ENCODE measurements at places on chromosomes 12 and 14. TPM values are rescaled to one million over a fixed set of nuclear protein-coding genes. Genes with fewer than 3 reads are reported as not detected.

KRR1 gene
- polyA plus RNA-seq, result 106 TPM

BHLHE41 gene
- polyA plus RNA-seq, result 0.41 TPM

PIK3C2G gene
- 21.4 TPM for polyA plus RNA-seq

PPFIBP1 gene
- polyA plus RNA-seq, result 51.4 TPM

PAPLN gene
- polyA plus RNA-seq, result 8.8 TPM

KCNK10 gene
- polyA plus RNA-seq, result 0.22 TPM

- DNase-seq, result no peak
Observed at GRCh38 chr12:49961111-49961922, at the start of gene AQP5. AQP5 (plus strand) TSS chr12:49961872; CDS start chr12:49962018, 146 bp downstream.

- DNase-seq, result no peak
Observed at GRCh38 chr12:78185109-78185508, 354.4 kb downstream of the NAV3 start.

GRCh38 chr14:101006008-101006407 lies 102.5 kb upstream of the RTL1 start:
- DNase-seq, result no peak

DNA sequence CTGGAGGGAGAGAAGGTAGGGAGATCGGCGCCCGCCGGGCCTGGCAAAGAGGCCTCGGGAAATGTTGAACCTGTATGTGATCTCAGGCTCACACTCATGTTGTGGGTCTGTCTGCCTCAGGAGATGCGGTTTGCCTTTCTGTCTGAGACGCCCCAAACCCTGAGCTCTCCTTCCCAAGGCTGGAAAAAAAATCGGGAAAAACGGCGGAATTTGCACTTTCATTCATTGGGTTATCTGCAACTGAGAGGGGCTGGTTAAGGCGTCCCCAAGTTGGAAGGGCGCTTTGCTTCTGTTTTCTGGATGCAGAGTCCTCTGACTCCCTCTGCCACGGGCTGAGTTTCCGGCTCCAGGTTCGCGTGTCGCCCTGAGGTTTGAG lies 5.0 kb upstream of the HOXC9 start:
- no peak for DNase-seq

- DNase-seq, result no peak
Observed at GRCh38 chr14:103279142-103280025, 54.7 kb upstream of the EIF5 start.

- no peak for DNase-seq
Observed at GRCh38 chr12:12719496-12719895, 2.3 kb downstream of the CDKN1B start.

- peak; percentile 62 for DNase-seq
Observed at GRCh38 chr14:99884834-99885648, 91.8 kb downstream of the EML1 start.

DNA sequence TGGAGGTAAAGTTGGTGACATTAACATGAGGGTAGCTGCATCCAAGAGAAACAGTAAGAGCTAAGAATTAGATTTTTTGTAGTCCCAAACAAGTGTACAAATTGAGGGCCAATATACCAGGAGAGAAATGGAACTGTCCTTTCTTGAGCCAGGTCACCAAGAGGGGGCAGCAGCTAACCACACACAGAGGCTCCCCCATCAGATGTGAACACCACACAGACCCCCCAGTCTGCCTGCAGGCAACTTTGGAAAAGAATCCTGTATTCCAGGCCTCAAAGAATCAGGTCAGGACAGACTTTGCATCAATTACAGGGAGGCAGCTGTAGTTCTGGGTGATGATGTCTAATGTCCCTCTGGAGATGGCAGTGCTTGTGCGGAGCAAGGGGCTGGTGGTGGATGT lies 77.9 kb downstream of the SPTB start:
- no peak for DNase-seq

DNA sequence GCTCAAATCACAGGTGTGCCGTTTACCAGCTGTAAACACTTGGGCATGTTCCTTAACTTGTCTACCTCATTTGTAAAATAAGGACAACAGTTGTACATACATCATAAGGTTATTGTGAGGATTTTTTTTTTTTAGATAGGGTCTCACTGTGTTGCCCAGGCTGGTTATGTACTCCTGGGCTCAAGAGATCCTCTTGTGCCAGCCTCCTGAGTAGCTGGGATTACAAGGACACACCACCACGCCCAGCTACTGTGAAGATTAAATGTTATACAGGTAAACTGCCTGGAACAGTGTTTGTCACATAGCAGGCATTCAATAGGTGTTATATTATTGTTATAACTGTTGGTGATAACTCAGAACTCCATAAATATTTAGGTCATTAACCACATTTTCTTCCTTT lies 12.7 kb downstream of the TMED10 start:
- DNase-seq, result no peak

DNA sequence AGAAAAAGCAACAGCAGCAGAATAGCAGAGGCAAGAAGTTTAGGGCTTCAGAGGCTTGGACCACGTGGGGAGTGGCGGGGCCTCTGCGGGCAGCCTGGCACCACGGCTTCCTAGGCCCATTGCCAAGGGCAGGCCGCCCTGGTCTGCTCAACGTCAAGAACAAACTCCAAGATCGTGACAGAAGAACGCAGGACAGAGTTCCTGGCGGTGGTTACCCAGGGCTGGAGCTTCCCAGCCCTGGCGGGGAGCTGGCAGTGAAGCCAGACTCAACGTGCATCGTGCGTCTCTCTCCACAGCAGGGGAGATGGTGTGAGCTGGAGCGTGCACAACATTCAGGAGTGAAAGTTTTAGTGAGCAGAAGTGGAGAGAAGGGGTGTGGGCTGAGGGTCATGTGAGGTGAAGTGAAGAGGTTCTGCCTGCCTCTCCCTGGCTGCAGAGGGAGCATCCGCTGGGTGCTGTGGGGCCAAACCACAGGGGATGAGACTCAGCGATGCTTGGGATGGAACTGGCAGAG lies 13.9 kb upstream of the CACNA2D4 start:
- DNase-seq, result no peak

DNA sequence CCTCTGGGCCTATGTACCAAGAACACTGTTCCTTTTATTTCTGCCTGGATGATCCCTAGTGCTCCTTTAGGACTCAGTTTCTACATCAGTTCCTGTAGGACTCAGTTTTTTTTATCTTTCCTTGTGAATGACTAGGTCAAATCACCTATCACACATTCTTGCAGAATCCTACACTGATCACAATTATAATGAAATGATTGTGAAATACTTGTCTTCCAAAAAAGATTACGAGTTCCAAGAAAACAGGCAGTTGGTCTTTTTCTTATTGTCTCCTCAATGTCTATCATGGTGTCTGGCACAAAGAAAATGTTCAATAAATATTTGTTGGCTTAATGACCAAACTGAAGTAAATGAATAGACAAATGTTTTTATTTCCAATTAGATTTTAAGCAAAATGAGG lies 95.5 kb upstream of the GARIN6 start:
- no peak for DNase-seq

DNA sequence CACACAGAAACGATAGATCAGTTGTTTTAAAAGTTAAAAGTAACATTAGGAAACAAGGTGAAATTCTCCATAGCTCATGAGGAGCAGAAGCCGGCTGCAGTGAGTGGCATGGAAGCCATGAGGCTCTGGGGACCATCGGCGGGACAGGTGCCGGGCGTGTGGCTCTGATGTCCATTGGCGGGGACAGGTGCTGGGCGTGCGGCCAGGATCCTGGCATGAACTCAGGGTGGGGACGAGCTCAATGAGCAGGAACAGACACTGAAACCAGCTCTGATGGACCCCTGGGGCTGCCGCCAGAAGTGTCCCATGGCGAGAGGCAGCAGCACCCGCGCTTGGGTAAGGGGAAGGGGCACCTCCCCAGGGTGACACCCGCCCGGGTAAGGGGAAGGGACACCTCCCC lies 75.1 kb downstream of the NOC4L start:
- DNase-seq, result no peak

- peak; percentile 47 for DNase-seq
Observed at GRCh38 chr12:88638966-88639760, 58.9 kb upstream of the KITLG start.

DNA sequence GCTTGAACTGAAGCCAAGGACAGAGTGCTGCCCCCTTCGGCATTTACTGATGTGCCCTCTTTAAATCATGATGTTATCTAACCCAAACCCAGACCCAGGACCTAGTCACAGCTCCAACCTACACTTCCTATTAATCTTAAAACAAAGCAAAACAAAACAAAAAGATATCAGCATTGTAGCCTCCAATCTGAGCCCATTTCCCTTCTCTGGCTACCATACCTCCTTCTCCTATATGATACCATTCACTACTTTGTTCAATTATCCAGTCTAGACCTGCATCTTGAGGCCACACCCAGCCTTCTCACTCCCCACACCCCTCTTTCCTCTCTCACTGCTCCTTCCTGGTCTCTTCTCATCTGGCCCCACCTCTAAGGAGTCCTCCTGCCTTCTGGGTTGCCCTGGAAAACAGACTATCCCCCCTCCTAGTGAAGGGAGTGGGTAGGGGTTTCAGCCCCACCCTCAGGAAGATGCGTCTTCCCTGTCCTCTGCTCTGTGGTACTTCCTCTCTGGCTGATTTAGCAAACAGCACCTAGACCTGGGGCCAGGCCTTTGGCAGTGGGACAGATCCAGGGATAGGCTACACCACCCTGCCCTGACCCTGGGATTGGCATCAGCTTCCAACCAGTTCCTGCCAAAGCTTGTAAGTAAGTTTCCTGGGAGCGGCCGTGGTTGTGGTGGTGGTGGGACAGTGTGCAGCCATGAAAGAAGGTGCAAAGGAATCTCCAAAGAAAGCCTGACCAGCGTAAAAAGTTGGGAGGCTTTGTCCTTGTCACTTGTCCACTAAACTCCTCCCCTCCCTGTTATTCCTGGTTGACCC lies 3.3 kb downstream of the LTB4R start:
- no peak for DNase-seq

GRCh38 chr14:56608689-56609088 lies 29.1 kb downstream of the TMEM260 start:
- no peak for DNase-seq

Data from right lung (tissue), 10 donors.